ENCODE measurements at places on chromosomes 16 and 17.

DNA sequence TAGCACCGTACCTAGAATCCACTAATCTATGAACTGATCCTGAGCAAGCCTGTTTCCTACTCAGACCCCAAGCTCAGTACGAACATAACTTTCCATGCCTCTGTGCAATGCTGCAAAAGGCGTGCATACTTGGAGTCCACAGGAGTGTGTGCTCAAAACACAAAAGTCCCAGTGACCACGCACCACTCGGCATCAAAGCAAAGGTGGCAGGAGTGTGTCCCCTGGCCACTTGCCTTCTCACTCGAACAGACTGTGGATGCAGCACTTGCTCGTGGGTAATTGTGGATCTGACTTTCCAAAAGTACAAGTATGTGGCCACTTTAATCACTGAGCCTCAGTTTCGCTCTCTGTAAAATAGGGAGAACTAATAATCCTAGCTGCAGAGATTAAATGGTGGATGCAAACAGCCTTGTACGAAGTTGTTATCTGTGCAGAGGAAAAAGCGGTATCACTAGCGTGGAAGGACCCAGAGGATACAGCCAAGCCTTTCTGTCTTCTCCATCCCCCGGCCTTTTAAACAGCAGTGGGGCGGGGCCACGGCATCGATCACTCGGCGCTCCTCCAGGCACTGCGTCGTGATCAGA, 311 bp upstream of the KDM8 start:
- no peak for DNase-seq

- no peak for DNase-seq
These were observed 6.0 kb downstream of the CLEC16A start for GRCh38 chr16:10950393-10950792.

DNA sequence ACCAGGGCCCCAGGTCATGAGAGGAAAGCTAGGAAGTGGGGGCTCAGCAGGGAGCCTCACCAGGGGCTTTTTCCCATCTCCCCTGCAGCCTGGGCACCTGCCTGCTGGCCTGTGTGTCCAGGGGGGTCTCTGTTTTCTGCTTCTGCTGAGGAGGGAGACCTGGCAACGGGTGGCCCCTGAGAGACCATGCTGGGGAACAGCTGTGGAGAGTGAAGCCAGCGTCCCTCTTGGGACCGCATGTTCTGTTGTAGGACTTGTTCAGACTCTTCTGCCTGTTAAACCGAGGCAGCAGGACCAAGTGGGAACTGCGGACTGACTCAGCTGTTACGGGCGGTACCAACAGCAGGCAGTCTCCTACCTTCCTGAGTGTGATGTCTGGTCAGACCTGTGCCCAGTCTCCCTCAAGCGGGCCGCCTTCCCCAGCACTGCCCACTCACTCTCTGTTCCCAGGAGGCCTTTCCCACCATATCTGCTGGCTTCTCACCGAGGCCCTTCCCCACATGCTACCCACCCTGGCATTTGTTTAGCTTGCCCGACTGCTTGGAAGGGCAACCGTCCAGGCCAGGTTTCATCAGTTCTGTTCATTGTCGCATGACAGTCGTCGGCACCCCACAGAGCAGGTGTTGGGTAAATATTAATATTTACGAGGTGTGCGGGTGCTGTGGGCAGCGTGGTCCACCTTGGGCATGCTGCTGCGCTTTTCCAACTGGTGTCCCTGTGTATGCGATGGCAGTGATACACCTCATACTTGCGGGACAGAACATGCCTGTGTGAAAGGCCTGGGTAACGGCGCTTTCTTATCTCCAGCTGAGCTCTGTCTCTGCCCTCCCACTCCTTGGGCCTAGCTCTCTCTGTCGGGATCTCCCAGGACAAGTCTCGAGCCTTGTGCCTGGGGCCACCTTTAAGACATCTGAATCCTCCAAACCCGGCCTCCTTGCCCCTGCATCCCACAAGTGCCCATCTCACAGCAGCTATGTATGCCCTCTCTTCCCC, 69.4 kb downstream of the MPRIP start:
- no peak for DNase-seq

DNA sequence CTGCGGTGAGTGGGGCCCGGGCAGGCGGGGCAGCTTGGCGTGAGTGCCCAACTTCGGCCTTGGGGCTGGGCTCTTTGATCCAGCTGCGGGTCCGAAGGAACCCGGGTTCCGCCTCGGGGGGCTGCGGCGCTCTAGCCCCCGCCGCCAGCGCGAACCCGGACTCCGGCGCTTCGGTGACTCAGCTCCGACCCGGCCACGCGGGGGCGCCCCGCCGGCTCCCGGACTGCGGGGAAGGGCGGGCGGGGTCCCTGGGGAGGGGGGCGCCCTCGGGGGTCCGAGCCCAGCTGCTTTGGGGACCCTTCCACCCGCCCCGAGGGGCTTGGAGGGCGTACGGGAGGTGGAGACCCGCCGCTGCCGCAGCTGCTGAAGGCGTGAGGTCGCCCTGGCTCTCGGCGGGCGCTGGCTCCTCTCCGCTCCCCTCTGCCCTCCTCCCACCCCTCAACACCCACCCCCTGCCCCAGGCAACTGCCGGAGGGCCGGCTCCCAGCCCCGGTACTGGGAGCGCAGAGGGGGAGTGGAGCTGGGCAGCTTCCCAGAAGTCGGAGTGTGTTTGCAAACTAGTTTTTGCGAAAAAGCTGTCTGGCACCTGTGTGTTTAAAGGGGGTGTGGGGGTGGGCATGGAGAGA, 516 bp downstream of the CPNE2 start:
- no peak for DNase-seq

- DNase-seq, result no peak
These were observed 50.6 kb downstream of the NTN1 start for GRCh38 chr17:9071811-9072498.

GRCh38 chr17:48841395-48841831, 10.6 kb downstream of the CALCOCO2 start:
- no peak for DNase-seq

DNA sequence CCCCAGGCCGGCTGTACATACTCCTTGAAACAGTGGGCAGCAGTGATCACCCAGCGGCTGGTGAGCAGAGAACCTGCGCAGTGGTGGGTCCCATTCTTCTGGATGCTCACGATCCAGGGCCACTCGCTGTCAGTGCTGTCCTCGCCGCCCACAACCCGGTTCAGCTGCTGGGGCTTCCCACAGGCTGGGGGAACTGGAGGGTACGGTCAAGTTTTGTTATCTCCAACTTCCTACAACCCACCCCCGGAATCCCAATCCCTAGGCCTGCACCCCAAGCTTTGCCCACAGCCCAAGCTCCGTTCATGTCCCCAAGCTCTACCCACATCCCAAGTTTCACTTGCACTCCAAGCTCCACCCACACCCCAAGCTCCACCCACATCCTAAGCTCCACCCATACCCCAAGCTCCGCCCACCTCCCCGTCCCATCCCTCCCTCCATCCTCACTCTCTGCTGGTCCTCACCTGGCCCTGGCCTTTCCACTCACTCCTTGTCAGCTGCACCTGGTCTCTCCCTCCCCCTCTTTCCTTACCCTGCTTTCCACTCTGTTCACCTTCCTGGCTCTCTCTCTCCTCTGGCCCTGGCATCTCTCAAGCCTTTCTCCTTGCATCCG, 1.8 kb downstream of the PRSS22 start:
- no peak for DNase-seq

- DNase-seq, result no peak
These were observed 298.0 kb upstream of the PMFBP1 start for GRCh38 chr16:72469932-72470331.

- DNase-seq, result no peak
These were observed 12.9 kb downstream of the KRT39 start for GRCh38 chr17:40953881-40954280.

- no peak for DNase-seq
These were observed 3.4 kb upstream of the NTN3 start for GRCh38 chr16:2467528-2468232.

DNA sequence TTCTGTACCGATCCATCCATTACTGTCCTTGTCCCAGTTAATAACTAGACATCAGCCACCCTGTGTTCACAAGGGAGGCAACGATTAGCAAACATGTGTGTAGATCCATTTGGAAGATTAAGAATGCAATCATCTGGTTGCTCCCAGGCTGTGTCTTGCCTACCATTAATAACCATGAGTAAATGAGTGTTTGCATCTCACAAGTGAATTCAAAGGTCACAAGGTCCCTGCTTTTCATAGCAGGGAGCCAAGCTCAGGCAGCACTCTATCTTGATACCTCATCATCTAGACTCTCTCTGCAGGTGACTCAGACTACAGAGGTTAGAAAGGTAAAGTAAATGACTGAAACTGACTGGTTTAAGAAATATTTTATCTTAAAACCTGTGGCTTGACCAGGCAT, 25.3 kb downstream of the VWA3A start:
- no peak for DNase-seq
